ENCODE measurements at places on chromosomes 2 and 18.

DNA sequence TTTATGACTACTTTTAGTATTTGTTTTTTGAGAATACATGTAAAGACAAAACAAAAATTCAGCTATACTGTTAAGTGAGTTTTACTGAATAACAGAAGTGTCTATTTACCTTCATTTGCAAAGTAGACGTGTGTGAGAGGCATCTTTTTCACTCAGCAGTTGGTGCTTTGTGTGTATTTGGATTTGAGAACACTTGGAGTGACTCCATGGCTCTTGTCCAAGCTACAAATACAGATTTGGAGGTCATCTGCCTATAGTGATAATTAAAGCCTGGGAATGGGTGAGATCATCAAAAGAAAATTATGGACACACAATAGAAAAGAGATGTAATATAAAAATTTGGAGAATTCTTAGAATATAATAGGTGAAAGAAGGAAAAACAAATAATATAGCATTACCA is 6.2 kb downstream of the NAB1 start:
- no peak for DNase-seq

DNA sequence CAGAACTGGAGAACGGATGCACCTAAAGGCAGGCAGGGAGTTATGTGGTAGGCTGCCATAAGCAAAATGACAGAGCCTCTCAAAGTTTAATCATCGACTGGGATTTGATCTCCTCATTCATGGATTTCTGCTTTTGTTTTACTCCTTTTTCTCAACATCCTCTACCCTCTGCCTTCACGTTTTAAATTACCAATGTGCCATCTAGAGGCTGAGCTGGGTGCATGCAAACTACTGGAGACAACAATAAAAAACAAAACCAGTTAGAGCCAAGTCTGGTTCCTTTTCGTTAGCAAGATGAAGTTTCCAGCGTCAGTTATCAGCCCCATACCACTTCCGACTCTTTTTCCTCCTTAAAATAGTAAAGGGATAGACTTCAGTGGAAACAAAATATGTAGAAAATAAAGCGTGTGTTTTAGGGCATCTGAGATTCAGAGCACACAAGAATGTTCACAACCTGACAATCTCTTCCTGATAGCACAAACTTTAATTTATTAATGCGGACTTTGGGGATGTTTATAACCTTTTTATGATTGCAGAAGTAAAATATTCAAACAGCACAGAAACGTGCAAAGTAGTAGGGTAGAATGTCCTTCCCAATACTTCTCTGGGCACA is 117.0 kb downstream of the LAMA1 start:
- no peak for DNase-seq

- no peak for DNase-seq
Measured at GRCh38 chr2:216391401-216391800, 19.1 kb upstream of the MARCHF4 start.

- peak; percentile 3 for DNase-seq
Measured at GRCh38 chr2:200585730-200586643, at the start of gene AOX1. Gene AOX1, plus strand, starts transcription at chr2:200586014. Its CDS starts 95 bp downstream, at chr2:200586109.

DNA sequence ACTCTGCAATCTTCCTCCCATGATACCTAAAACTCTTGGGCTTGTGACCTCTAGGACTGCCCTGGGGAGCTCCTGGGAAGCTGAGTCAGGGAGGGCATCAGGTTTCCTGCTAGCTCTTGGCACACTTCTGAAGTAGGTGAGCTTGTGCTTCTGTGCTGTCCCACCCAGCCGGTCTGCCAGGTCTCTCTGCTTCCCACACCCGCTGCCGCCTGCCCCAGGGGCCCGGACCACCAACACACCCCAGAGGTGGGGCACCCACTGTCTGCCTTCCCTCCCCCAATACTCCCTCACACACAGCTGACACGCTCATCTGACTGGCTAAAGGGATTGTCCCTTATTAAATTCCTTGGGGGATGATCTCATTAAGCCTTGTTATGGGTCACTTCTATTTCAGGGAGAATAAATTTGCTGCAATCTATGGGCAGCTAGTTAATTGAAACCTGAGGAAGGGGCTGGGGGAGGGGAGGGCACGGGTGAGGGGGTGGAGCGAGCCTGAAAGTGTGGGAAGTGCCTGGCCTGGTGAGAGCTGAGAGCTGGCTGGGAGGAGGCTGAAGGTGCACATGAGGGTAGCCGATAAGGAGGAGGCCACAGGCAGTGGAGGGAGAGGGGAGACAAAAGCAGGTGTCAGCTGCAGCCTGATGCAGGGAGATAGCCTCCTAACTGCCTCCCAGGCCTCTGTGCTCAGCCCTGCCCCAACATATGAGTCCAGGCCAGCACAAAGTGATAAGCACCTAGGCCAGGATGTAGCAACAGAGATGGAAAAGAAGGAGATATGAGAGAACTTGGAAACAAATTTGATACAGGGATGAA is 48.8 kb downstream of the HAUS1 start:
- DNase-seq: no peak

GRCh38 chr2:86274265-86274917 is 63.0 kb downstream of the REEP1 start:
- DNase-seq: peak; percentile 63

DNA sequence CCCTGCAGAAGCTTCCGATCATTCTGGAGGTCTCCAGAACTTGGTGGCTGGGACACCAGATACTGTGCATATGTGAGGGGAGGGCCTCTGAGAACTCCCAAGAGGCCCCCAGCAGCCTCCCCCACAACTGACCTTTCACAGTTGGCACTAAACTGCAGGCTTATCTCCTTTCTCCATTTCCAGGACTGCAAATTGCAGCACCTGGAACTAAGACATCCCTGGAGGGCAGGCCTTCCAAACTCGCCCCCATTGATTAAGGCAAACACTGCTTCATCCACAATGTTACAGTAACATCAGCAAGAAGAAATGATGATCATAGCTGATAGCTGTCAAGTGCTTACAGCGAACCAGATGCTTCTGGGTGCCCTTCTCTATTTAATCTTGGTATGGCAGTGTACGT is 67.9 kb downstream of the TGOLN2 start:
- no peak for DNase-seq

- no peak for DNase-seq
Measured at GRCh38 chr2:26203906-26204305, 31.0 kb downstream of the GAREM2 start.

- no peak for DNase-seq
Measured at GRCh38 chr2:232882505-232883115, 12.5 kb downstream of the SNORC start.

GRCh38 chr18:3162181-3162580 is 57.6 kb downstream of the MYOM1 start:
- no peak for DNase-seq
